Activated CD4-positive, alpha-beta T cell treated with anti-CD3 and anti-CD28 coated beads for 1 hour (primary cell): ENCODE measurements at places on chromosomes 5 and 9.

GRCh38 chr5:134258896-134259295 is 33.0 kb upstream of the PPP2CA start:
- DNase-seq: no peak

GRCh38 chr9:70830618-70831017 is 290.8 kb downstream of the TRPM3 start:
- DNase-seq: no peak

GRCh38 chr5:58334035-58334434 is 125.9 kb downstream of the PLK2 start:
- no peak for DNase-seq

DNA sequence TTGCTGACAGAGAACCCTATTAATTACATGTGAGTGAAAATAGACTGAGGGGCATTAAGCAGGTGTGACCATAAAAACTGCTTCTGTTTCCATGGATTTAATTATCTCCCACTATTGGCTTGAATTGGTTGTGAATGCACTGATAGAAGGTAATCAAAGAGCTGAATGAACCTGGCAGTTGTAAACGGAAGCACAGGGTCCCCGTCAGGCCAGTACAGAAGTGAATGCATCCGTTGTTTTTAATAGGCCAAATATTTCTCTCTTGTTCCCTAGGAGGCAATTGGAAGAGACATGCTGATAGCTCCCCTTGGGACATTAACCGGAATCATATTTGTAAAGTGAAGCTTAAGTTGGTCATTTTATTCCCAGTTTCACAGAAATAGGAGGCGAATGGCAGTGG is 147.0 kb downstream of the CAVIN4 start:
- DNase-seq: no peak

GRCh38 chr9:116724123-116724522 is 37.0 kb downstream of the TRIM32 start:
- no peak for DNase-seq
